Upper lobe of right lung (tissue), 1 donor: ENCODE measurements at places on chromosomes 3 and 15. TPM values are rescaled to one million over a fixed set of nuclear protein-coding genes. Genes with fewer than 3 reads are reported as not detected.
A peak's percentile ranks its signal among the peaks of the same experiment; 100 is the strongest.

- no peak for DNase-seq
These were observed 68.5 kb downstream of the FMN1 start for GRCh38 chr15:33125894-33126537.

DNA sequence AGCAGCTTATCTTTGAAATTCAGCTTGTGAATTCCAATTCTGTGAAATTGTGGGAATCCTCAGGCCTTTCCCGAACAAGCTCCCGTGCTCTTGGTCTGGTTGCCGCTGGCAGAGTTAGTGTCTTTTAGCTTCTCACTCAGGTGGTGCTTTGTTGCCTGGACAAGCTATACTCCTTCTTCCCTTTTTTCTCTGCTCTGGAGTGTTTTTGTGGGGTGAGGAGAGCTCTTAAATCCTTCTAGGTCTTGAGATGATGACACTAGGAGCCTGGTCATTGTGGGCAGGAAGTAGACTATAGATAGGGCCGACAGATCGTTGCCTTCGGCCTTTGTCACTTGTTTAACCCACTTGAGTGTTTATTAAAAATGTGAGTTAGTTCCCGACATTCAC lies 93.8 kb downstream of the SLCO3A1 start:
- DNase-seq, result no peak

Gene PLSCR2
- total RNA-seq, result not detected

DNA sequence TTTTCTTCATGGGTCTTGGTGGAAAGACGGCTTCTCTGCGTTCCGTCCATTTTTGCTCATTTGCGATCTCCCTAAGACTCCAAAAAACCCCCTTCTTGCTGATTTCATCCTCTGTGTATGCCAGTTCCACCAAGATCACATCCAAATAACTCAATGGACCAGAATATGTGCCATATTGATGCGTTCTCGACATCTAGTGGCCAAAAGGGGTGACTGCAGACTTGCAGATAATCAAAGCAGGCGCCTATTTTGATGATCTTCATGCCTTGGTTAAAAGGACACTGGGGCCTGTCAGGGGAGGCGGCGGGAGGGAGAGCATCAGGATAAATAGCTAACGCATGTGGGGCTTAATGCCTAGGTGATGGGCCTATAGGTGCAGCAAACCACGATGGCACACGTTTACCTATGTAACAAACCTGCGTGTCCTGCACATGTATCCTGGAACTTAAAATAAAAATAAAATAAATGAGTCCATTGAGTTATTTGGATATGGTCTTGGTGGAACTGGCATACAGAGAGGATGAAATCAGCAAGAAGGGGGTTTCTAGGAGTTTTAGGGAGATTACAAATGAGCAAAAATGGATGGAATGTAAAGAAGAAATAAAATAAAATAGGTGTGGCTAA lies 104.2 kb upstream of the RAD18 start:
- DNase-seq, result no peak

Gene TUSC2
- total RNA-seq, result 29.2 TPM

Gene STRIT1
- total RNA-seq, result not detected

DNA sequence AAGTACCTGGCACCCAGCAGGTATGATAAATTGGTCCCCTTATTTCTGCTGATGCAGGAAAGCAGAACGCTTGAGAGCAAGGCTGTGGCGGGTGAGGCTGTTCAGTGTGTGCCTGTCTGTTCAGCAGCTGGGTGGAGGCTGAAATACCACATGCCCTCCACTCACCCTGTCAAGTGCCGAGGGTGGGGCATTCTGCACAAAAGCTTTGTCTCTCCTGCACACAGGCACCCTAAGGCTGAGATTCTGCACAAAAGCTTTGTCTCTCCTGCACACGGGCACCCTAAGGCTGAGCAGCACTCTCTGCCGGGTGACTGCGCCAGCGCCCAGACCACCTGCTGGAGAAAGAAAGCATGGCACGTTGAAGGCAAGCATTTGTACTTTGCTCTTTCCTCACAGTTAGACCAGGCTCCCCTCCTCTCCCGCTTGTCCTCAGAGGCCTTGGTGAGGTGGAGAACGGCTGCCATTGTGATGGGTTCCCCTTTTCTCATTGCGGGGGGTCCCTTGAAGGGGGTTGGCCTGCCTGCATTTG lies 97.5 kb downstream of the BDH1 start:
- peak; percentile 68 for DNase-seq

- no peak for DNase-seq
These were observed 167.8 kb downstream of the PTPRG start for GRCh38 chr3:61729038-61729634.

DNA sequence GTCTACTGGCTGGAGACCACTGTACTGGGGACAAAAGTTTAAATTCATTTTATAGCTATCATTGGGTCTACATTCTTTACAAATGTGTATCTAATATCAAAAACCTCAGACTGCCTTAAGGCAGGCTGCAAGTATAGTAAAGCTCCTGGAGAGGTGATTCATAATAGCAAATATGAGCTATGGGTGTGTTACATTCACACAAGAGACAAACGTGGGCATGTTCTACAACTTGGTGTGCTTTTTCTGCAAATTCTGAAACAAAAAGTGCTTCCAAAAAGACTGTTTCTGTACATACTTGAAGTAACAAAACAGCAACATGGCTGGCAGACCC lies 1101.4 kb downstream of the ROBO1 start:
- DNase-seq, result no peak
